ENCODE measurements at places on chromosomes 6 and 20.

GRCh38 chr20:40090236-40090635 is 598.8 kb downstream of the MAFB start:
- DNase-seq, result no peak

GRCh38 chr6:6722195-6722594 is 133.7 kb downstream of the LY86 start:
- no peak for DNase-seq

GRCh38 chr6:111353912-111354462 is 129.0 kb downstream of the REV3L start:
- DNase-seq, result no peak

DNA sequence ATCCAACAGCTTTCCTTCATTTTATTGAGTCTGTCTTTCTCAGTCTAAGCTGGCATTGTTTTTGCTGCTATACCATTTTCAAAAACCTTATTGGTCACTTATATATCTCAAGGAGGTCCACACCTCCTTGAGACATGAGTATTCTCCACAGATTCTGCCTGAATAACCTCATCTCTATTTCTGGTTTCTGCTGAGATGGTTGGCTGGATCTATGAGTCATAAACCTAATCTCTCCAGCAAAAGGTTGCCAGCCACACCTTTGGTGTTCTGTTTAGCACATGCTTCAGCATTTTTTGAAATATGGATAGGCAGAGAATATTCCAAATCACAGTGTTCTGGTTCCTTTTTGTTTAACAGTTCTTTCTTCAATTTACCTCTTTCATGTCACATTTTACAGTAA is 40.8 kb upstream of the TMEM244 start:
- no peak for DNase-seq

DNA sequence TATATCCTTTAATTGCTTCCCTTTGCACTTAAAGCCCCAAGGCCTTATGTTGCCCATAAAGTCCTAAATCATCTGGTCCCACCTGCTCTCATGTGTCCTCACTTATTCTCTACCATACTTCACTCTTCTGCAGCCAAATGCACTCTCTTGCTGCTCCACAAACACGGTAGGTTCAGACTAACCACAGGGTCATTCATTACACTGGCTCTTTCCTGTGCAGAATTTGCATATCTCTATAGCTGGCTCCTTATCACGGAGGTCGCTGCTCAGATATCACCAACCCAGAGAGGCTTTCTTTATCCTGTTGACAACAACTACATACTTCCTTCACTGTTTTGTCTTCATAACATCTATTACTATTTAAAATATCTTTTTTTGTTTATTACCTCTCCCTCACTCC is 86.8 kb downstream of the MOXD1 start:
- DNase-seq, result no peak

GRCh38 chr6:144718431-144718830 is 433.3 kb downstream of the UTRN start:
- DNase-seq, result no peak

DNA sequence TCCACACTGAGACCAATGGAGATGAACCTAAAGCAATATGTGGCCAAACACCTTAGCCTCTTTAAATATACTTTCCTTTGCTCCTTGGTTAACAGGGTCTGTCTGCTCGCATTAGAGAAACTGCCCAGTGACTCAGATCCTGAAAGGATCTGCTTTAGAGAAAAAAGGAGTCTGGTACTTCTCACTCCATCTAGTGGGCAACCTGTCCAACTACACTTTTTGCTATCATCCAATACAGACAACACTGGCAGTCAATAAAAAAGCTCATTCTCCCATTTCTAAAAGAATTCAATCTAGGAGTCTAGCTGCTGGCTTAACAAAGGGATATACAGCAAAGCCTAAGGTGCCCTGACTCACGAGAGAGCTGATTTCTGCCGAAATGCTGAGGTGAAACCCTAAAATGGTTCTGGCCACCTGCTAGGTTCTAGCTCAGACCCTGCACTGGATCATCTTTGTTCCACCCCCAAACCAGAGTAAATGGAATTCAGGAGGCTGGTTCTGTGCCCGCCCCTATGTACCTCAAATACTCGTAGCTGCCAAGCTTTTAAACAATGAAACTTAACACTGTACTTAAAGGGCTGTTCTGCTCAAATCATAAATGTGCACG is 11.5 kb downstream of the GNL1 start:
- DNase-seq, result no peak

DNA sequence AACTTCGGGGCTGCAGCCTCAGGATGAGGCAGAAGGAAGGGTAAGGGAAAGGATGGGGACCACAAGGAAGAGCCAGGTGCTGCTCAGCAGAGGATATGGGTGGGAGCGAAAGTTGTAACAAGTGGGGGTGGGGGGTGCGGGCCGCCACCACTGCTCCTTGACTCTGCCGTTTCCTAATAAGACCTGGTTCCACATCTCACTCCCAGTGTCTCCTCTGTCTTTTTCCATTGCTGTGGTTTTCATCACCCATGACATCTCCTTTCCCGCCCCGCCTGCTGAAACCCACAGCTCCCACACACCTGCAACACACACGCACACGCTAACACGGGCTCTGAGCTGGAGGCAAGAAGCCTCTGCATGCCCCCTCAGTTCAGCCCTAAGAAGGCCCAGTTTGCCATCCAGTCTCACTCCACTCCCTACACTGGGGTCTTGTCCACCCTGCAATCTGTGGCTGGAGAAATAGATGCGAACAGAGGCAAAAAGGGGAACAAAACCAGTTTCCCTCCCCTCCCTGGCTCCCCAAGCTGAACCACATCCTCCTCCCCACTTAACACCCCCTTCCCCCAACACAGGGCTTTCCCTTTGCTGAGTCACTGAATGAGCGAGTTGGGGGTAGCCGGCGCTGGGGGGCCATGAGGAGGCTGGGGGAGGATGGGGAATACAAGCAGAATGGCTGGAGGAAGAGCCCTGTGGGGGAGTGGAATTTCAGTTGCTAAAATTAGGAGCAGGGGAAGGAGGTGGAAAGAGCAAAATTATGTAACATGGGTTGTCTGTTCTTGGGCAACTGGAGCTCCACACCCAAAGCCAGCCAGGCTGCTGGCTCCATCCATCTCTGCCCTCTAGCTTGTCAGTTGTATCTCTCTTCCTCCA is 11.5 kb downstream of the NFKBIL1 start:
- no peak for DNase-seq

DNA sequence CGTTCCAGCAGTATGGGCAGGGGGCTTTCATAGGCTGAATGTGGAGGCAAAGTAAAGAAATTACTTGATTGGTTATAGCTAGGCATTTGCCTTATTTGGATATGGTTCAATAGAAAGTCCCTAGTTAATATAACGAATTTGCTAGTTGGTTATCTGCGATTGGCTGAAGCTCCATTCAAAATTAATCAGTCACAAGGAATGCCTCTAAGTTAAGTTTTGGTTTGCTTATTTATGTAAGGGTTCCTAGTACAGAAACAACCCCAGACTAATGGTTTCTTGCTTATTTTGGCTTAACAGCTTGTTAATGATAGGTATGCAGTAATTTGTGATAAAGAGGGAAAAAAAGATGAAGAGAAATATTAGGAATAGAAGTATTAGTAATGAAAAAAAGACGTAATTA is 87.5 kb downstream of the JAG1 start:
- DNase-seq, result no peak

DNA sequence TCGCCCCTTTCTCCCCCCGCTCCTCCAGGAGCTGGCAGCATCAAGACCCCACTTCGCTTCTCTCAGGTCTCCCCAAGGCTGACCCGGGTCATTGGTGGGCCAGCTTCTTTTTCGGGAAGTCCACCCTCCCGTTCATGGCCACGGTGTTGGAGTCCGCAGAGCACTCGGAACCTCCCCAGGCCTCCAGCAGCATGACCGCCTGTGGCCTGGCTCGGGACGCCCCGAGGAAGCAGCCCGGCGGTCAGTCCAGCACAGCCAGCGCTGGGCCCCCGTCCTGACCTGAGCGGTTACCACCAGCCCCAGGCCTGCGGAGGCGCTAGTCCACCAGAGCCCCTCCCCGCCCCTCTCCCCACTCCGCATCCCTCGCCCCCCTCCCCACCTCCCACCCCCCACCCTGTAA is 1.0 kb downstream of the PPDPF start:
- DNase-seq, result no peak

DNA sequence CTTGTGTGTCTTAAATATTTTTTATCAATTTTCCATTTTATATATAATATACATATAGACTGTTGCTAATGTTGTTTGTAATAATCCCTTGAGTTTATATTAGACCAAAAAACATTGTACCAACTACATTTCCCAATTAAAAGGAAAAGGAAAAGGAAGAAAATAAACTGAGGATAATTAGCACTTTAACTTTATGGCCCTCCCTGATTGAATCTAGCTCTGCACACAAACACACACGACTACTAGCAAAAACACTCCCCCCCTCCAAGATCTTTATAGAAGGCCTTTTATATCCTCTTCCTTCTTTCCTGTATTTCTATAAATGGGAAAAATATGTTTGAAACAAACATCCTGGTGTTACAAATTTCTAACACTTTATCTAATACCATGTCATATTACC is 276.8 kb downstream of the NKAIN2 start:
- no peak for DNase-seq

GRCh38 chr20:9578594-9578993 is 64.2 kb downstream of the LAMP5 start:
- no peak for DNase-seq

- no peak for DNase-seq
Measured at GRCh38 chr6:68994521-68994920, 359.4 kb downstream of the ADGRB3 start.

DNA sequence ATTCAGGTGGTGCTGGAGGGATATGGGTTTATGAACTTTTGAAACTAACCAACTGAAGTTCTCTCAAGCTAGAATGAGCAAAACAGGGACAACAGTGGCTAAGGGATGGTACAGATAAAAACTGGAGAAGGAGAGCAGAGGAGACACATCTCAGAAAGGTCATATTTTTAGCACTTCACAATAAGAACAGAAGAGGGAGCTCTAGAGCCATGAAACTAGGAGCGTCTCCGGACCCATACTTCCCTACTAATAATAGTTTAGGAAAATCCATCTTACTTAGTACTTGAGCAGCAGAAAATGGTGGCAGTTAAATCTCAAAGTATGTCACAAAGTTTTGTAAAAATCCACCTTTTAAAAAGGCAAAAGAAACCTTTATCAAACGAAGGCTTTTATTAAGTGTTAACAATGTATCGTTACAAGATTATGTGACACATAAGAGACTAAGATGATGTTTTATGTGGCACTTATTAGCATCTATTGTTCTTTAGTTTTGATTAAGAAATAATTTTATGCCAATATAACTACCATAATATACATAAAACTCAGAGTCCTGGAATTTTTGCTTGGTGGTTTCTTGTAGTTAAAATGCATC is 278.6 kb downstream of the TBC1D32 start:
- no peak for DNase-seq

DNA sequence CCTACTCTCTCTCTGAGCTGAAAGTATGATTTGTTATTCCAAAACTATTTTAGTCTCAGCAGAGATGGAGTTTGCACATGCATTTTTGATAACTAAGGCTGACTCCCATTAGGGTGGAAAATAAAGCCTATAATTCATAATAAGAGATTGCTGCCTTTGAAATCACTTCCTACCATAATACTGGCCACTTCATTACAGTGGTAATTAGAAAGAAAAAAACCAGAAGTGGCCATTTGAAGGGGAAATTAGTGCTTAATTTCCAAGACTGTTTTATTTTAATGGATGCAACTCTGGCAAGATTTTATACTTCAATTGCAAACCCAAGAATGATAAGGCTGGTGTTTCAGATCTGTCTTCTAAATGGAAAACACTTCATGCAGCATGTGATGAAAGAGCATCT is 43.4 kb downstream of the SLC35B3 start:
- DNase-seq, result no peak

GRCh38 chr6:142857796-142858555 is 87.0 kb downstream of the HIVEP2 start:
- DNase-seq, result no peak

- no peak for DNase-seq
Measured at GRCh38 chr6:150691463-150691862, 91.8 kb downstream of the PLEKHG1 start.

DNA sequence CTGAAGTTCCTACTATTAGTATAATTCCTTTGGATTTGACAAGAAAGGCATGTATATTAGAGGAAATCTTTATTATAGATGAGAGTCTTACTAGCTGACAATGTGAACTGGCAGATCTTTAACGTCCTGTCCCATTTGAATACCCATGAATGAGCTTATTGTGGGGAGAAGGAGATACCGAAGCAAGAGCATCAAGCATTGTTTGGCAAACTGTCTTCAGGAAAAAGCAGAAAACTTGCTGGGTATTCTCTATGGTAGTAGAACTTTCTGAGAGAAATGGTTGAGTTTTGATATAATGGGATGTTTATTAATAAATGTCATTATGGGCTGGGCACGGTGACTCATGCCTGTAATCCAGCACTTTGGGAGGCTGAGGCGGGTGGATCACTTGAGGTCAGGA is 18.3 kb downstream of the RSPO3 start:
- no peak for DNase-seq

DNA sequence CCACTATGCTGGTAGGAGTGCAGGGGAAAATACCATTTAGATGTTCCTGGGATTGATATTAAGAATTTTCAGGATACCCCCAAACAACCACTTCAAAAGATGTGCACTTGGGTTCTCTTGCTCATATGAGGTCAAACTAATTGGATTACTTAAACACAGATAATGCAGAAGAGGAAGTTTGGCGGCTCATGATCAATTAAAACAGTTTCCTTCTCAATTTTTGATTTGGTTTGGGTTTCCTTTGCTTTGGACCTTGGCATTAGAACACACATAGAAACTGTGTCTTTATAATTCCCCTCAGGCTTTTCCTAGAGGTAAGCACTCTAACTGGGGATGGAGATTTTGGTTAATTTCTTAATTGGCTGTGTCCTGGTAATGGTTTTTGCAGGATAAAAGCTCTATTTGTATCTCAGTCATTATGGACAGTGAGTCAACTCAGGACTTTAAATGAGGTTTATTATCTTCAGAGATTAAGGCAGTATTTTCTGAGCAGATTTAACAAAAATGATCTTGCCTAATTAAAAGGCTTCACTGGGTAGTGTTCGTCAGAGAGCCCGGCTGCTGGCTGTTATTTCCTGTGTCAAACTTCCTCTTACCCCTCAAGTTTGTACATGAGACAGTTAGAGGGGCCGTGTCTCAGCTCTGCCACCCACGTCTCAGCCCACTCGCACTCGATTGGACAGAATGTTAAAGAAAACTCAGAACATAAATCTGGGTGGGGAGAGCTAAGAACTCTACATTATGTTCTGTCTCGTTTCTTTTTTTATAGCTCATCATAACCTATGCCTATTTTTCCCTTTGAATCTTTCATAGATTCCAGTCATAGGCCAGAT is 50.3 kb upstream of the PREP start:
- DNase-seq, result no peak

DNA sequence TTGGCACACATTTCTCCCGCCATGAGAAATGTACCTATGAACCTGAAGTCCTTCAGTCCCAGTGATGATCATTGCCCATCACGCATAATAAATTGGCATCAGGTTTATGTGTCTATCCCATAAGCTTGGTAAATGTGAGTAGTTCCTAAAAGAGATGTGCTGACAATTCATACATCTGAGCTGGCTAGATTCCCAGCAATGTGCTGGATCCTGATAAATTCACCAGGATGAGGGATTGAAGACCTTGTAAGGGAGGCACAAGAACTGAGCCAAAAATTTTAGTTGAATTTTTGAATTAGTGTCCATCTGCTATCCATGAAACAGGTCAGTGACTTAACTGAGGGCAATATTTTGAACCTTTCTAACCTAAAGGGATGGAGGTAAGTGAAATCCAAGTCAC is 267.9 kb upstream of the CITED2 start:
- no peak for DNase-seq

Measured in stimulated activated CD4-positive, alpha-beta T cell treated with anti-CD3 and anti-CD28 coated beads, Interleukin-15, amount 100 ng/mL, for 1 hour (primary cell).